Heart right ventricle (tissue), 16 donors: ENCODE measurements at places on chromosomes 7 and 10. TPM values are rescaled to one million over a fixed set of nuclear protein-coding genes. Genes with fewer than 3 reads are reported as not detected.

Gene CHN2
- 5.9 TPM for total RNA-seq

Gene SND1
- 70.3 TPM for total RNA-seq

Gene INMT
- total RNA-seq: 42.9 TPM

Gene TMEM270
- total RNA-seq: not detected

Gene OPN4
- total RNA-seq: not detected

Gene ATP6V1F
- 96.7 TPM for total RNA-seq

GRCh38 chr7:80218723-80219122 is 84.1 kb downstream of the GNAI1 start:
- DNase-seq: no peak

GRCh38 chr10:31322647-31323046 is 3.6 kb downstream of the ZEB1 start:
- DNase-seq: no peak

DNA sequence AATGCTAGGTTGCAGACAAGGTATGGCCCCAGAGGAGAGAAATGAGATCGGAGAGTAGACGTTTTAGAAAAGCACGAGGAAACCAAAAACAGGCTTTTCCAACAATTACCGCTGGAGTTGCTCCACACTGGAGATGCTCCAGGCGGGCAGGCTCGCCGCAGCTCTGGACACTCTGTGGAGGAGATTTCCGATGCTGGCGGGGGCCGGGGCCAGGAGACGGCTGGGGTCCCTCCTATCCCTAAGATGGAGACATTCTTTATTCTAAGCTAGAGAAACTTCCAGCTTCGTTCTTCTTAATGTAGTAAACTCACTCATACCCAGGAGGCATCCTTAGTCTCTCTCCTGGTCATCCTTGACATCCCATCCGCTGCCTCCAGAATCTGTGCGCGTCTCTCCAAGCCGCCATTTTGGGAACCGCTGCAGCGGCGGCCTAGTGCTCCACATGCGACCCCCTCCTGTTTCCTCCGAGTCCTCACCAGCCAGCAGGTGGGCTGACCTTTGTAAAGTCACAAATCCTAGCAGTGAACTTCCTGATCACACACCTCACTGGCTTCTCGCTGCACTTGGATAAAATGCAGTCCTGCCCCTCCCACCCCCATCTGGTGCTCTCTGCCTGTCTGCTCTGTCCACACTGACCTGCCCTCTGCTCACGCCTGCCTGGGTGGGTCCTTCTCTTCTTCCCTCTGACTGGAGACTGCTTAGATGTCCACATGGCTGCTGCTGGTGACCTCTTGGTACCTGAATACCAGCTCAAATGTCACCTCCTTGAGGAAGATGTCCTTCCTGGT is 11.9 kb downstream of the PYROXD2 start:
- no peak for DNase-seq

DNA sequence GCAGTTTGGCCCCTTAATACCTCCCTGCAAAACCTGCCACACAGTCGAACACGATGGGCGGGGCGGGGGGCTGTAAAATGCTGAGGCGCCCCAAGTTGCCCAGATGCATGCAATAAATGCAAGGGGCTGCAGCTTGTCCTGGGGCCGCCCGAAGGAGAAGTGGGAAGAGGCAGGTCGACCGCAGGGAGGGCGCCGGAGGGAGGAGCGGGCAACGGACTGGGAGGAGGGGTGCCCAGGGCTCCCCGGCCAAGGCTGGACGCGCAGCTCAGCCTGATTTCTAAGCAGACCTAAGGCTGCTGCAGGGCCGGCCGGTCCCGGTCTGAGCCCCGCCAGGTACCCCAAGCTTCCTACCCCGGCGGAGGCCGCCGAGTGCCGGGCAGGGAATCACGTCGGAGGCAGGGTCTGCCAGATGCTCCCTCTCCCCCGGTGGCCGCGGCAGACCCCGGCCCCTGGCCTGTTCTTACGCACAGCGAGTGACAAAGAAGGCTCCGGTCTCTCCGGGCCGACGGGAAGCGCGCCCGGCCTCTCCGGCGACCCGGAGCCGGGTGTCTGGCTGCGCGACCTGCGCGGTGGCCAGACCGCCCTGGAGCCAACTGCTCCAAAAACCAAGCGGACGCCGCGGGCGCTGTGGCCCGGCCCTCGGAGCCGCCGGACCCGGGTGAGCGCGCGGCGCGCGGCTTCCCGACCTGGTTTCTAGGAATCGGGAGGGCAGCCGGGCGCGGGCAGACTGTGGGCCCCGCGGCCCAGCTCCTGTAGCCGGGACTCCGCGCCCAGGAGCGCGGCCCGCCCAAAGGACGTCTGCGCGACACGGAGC is 744 bp upstream of the EBF3 start:
- DNase-seq: no peak
